Omental fat pad (tissue), 4 donors: ENCODE measurements at places on chromosomes 1 and 21. TPM values are rescaled to one million over a fixed set of nuclear protein-coding genes. Genes with fewer than 3 reads are reported as not detected.
A peak's percentile ranks its signal among the peaks of the same experiment; 100 is the strongest.

DNA sequence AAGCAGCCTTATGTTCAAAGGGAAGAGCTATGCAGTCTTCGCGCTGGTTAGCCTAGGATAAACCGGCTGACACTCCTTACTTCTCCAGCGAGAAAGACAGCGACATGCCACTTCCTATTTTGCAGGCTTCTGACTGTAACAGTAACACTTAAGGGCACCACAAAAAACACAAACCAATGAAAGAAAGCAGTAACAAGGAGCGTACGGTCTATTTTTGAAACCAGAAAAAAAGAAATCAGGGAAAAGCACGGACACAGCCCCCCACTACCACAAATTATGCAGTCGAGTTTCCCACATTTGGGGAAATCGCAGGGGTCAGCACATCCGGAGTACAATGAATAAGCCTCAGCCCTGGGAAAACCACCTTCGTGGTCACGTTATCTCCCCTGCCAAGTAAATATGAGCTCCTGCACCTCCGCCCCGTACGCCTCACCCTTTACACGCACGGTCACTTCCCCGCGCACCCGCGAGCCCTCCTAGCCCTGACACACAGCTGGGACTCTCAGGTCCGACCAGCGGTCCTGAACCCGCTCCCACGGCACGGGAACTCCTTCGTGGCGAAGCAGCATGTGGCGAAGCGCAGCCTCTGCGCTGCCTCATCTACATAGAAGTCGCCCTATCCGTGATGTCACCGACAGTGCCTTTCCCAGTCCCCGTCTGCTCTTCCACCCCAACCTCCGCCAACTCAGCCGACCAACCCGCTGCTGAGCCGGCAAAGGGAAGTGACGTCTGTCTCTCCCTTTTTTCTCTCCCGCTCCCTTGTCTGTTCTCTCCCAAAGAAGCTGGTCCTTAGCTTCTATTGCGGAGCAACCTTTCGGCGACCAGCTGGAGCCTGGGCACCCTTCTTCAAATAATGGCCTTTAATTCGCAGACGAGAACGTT lies 40.9 kb upstream of the PPIAL4F start:
- DNase-seq: peak; percentile 24

VWA5B1 gene
- not detected for total RNA-seq

- no peak for DNase-seq
These were observed 178.8 kb upstream of the NFIA start for GRCh38 chr1:60903591-60903990.

FMO4 gene
- total RNA-seq: 7.9 TPM

- DNase-seq: no peak
These were observed 18.4 kb upstream of the PLEKHG5 start for GRCh38 chr1:6509919-6510291.

DNA sequence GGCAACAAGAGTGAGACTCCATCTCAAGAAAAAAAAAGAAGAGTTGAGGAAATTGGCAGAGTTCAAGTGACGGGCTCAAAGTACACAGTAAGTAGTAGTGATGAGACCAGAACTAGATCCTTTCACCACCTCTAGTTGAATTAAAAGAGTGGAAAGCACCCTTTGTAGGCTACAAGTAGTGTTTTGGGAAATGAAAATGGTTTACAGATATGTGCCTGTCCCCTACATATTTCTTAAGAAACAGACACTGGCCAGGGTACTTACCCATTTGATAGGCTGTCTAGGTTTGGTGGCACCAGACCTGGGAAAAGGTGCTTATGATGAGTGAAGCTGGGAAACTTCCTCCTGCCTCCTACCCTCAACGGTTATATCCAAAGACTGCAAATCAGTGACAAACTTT lies 163.7 kb upstream of the BEND5 start:
- no peak for DNase-seq

- DNase-seq: no peak
These were observed 3.9 kb downstream of the RPS6KC1 start for GRCh38 chr1:213054733-213055591.

GRCh38 chr1:67674260-67675011 lies 10.6 kb upstream of the GADD45A start:
- no peak for DNase-seq

GRCh38 chr1:34113887-34114286 lies 51.1 kb downstream of the CSMD2 start:
- DNase-seq: no peak

GRCh38 chr1:7948960-7949359 lies 8.3 kb upstream of the TNFRSF9 start:
- no peak for DNase-seq

- DNase-seq: no peak
These were observed 11.3 kb downstream of the RPAP2 start for GRCh38 chr1:92310185-92310597.

DNA sequence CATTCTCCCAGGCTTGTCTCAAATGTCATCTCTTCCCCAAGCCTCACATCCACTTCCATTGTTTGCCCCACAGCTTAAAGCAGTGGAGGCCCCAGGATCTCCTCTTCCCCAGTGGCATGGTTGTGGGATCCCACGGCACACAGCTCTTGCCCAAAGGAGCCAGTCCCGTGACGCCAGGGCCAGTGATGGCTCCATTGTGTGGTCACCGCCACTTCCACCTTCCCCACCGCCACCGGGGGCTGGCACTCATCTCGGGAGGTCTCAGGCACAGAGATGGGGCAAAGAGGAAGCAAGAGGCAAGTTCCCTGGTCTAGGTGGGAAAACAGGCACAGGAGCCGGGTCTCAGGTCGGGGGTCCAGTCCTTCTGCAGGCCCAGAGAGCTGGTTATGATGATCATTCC lies 22.9 kb upstream of the ALDH4A1 start:
- no peak for DNase-seq

GRCh38 chr1:9653491-9654050 lies 2.0 kb downstream of the PIK3CD start:
- no peak for DNase-seq

GRCh38 chr1:40648200-40648599 lies 17.3 kb downstream of the RIMS3 start:
- DNase-seq: no peak

GRCh38 chr1:74811436-74812179 lies 78.7 kb downstream of the TYW3 start:
- DNase-seq: no peak

DNA sequence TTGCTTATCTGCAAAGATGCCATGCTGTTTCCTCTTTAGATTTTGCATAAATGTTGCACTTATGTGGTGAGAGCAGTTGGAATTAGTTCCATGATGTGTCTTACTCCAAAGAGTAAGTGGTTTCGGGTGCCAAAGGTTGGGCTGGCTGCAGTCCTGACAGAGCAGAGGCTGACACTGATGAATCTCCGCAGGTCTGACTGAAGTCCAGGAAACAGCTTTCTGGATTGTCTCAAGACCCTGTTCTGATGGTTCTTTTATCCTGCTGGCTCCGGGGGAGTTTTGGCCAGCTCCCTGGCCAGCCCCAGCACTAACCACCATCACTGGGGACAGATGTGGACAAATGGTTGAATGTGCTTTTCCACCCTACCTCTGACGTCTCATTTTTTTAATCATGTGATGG lies 207.2 kb upstream of the KIAA0040 start:
- no peak for DNase-seq

DNA sequence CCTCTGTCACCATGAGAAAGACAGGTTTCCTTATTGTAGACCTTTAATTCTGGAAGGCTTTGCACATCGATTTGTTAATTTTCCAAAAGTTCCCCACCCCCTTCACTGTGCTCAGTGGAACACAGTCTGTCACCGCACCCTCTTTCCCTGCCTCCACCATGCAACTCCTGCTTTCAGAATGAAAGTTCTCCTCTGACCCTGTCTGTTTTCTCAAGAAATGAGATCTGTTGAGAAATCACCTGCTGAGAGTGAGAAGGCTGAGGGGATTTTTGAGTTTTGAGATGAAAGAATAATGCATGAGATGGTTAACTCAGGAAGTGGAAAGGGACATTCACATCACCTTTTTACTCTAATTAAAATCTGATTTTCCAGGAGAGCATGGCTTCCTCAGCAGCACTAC lies 99.6 kb downstream of the CYYR1 start:
- no peak for DNase-seq

CD48 gene
- 21.0 TPM for total RNA-seq

- no peak for DNase-seq
These were observed 6.0 kb downstream of the IFFO2 start for GRCh38 chr1:18950401-18951026.

DNA sequence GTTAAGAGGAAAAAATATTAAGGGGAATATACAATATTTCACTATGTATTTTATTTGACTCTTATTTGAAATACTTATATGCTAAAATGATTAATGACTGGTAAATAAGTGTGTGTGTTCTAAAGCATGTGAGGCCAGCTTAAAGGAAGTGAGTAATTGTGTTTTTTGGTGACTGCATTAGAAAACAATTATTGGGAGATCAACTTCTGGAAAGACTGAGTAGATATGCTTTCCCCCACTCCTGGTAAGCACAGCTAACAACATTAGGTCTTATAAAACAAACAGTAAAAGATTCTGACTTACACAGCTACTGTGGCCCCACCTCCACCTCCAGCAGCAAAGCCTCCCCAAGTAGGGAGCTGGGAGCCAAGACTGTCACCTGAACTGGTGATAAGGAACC lies 403.0 kb downstream of the SRGAP2C start:
- no peak for DNase-seq

DNA sequence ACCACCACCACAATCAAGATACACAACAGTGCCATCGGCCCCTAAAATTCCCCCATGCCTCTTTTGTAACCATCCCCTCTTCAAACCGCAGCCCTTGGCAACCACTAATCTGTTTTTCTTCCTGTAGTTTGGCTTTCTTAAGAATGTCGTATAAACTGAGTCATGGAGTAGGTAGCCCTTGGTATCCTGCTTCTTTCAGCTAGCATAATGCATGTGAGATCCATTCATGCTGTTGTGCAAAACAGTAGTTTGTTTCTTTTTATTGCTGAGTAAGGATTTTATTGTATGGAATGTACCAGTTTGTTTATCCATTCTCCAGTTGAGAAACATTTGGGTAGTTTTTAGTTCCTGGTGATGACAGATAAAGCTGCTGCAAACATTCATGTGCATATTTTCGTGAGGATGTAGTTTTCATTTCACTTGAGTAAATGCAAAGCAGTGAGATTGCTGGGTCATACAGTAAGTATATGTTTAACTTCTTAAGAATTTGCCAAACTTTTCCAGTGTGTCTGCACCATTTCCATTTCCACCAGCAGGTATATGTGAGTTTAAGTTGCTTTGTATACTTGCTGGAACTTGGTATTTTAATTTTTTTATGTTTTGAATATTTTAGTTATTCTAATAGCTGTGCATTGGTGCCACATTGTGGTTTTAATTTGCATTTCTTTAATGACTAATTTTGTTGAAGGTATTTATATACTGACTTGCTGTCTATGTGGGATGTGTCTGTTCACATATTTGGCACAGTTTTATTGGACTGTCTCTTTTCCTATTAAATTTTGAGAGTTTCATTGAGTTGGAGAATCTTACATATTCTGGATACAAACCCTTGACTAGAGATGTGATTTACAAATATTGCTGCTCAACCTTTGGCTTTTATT lies 148.4 kb upstream of the MAP1LC3C start:
- no peak for DNase-seq
